ENCODE measurements at places on chromosomes 6 and 20.

DNA sequence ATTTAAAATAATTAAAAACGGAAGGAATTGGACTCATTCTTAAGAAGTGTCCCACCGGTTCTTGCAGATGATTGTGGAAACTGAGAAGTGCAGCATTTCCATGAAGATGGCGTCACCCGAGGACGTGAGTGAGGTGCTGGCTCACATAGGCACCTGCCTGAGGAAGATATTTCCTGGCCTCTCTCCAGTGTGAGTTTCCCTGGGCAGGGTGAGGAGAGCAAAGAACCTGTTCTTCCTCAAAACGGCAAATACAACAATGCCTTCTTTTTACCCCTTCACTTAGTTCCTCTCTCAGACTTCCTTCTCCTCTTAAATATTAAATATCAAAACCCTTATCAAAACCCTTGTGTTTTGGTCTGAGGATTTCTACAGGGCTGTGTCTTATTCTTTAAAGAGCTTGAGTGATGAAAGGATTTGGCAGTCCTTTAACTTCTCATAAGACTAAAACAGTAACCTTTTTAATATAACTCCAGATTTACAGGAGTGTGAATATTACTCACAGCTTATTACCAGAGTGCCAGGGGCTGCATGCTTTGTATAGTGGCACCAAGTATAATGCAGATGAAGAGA, 156.3 kb downstream of the CARMIL1 start:
- DNase-seq = peak; percentile 41

DNA sequence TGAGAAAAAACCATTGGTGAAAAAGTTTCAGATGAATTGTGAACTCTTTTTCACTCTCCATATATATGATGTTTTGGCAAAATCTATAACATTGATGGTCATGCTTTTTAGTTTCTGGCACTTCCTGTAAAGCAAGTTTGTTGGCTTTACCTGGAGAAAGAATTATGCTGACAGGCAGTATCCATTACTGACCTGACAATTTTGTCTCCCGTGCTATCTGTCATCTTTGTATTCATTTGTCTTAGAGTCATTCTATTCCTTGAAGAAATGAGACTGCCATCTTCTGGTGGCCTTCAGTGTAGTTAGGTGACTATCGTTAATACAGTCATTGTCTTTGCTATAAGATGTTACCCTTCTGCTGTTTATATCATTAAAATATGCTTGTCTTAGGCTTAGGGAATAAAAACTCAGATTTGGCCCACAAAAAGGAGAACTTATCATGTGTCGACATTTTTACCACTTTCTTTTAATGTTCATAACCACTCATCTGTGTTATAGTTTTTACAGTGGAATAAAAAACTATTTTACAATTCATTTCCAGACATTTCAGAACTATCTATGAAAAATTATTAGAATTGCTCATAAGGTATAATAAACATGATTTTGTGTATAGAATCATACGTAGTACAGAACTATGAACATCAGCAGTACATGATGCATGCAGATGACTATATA, 707.0 kb downstream of the EPM2A start:
- DNase-seq = peak; percentile 64

- no peak for DNase-seq
Measured at GRCh38 chr20:33606118-33606771, 55.9 kb upstream of the C20orf144 start.

GRCh38 chr20:38806855-38807655, 1.6 kb downstream of the PPP1R16B start:
- peak; percentile 53 for DNase-seq

DNA sequence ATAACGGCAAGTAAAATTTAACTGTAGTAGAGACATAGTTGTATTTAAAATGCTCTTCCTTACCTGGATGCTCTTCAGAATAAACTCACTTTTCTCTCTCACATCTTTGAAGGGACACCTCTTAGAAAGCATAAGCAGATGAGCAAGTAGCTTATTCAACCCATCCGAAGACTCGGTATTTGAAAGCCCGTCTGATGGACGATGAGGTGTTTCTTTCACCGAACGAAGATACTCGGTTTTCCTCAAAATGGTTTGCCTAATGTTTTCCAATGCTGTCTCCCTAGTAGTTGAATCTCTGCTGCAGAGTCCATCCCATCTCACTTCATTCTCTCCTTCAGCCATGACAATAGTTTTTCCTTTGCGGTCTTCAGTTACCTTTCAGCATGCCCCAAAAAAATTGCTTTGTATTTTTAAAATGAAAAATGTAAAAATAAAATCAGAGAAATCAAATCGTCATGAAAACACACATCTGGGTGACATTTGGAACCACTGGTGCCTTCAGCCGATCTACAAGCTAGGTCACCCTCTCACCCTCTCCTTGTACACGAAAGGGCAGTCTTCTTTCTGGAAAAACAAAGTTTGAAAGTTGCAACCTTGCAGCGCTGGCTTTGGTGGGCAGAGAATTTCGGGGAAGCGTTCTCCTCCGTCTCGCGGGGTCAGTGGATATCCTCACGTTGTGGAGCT, 772 bp downstream of the SESN1 start:
- no peak for DNase-seq

DNA sequence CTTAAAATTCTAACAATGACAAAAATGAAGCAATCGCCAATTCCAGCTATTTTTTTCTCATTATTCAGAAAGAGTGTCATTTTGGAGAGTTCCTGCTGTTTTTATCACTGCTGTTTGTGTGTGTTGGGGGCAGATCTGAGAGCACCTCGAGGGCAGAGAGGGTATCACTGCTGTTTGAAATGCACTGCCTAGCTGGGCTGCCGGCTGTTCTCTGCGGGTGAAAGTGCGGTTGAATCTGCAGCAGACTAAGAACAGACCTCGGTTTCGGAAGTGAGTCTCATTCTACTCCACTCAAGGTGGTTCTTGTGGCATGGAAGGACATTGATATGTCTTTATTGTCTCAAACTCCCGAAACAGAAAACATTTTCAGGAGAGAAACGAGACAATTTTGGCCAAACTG, 18.3 kb downstream of the INSM1 start:
- no peak for DNase-seq

DNA sequence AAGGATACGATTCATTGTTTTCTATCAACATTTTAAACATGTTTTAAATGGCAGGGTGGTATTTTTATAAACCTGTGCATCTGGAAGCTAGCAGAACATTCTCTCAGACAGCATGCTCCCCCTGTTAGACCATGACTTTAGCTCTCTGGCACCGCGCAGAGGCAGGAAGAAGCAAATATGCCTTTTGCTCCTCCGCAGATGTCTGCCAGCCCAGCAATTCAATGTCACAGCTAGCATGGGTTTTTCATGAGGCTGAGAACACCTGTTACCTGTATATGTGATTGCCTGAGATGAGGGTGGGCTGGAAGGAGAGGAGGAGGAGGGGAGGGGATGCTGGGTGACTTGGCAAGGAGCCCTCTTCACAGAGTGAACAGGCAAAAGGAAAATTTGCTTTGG, 6.7 kb downstream of the MTCH1 start:
- peak; percentile 72 for DNase-seq

GRCh38 chr6:24494821-24495795, at the start of gene ALDH5A1:
Gene ALDH5A1, plus strand, starts transcription at chr6:24494969. Its CDS starts 28 bp downstream, at chr6:24494997.
- peak; percentile 88 for DNase-seq

DNA sequence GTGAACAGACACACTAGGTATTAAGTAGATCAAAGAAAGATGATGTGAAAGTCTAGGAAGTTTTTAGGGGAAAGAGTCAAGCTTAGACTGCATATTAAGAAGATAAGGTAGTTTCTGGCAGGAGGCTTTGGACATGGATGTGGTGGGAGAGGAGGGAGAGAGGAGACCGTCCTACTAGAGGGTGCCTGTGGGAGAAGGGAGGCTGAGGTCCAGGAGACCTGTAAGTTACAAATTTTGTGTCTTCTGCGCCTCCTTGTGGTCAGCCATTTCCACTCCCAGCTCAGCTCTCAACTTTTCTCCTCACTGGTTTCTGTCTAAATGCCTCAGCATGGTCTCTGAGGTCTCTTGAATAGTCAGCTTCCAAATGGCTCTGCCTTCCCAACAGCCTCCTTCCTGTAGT, 193.5 kb downstream of the UNC5CL start:
- peak; percentile 20 for DNase-seq

- DNase-seq = no peak
Measured at GRCh38 chr20:13800728-13801134, 15.9 kb downstream of the NDUFAF5 start.

DNA sequence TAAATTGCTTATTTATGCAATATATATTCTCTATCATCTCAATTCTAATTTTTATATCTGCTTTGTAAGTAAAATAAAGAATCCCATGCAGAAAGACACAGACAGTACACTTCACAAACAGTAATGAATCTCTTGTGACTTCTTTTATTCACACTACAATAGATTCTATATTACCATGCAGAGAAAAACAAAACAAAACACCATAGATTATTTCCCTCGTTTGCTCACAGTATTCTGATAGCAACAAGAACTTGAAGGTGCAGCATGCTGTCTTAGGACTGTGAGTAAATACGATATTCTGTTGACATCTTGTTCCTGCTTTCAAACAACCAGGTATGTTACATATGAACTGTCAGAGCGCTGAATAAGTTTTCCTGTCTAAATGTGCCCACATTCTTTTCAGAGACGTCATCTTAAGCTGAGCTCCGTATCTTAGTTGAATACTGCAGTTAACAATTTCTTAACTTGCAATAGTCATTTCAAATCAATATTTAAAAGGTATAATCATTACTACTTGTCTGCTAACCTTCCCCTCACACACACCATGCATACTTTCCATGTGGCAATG, 140.1 kb downstream of the BTBD9 start:
- DNase-seq = no peak

All from common myeloid progenitor, CD34-positive (primary cell).